ENCODE measurements at places on chromosomes 3 and 15.
A peak's percentile ranks its signal among the peaks of the same experiment; 100 is the strongest.

DNA sequence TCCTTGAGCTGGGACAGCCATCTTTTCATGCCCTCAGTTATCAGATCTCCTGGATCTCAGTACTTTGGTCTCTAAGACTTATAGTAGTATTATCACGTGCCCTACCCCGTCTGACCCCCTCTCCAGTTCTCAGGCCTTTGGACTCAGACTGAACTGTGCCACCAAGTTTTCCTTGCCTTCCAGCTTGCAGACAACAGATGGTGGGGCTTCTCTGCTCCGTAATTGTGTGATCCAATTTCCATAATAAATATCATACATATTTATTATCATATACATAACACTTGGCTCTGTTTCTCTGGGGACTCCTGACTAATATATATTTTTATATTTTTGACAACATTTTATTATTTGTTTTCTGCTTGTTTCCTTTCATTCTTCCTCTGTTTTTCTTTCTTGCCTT lies 458.8 kb upstream of the SEMA6D start:
- DNase-seq, result no peak

DNA sequence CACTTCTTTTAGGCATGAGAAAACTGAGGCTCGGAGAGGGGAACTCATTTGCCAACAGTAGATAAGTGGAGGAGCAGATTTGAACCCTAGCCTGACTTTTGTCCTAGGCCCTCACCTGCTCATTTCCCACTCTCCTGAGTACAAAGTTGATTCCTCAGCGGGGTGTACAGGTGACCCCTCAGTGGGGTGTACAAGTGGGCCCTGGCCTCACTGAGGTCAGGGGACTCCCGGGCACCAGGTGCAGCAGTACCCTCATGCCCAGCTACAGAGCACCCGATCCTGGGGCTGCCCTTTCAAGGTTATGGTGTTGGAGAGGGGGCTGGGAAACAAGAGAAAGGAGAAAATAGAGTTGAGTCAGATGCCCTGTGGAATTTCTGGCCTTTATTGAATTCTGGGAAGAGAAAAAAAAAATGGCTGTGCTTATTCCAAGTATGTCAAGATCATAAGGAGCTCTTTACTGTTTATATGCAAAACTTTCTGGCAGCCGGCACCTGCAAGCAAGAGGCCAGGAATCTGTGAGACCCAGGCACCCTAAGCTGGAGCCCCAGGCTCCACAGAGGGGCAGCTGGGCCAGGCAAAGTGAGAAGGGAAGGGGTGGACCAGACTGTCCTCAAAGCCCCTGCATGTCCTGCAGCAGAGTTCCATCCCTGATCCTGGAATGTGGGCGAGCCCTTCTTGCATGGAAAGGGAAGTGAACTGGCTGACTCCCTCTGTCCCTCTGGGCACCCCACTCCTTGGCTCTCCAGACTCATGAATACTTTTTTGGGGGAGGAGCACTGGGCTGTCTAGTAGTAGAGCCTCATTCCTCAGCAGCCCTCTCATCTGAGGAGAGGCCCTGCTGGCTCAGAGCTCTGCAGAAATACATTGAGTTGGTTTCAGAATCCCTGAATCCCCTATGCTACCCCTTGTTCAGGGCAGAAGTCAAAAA lies 43.1 kb downstream of the AMOTL2 start:
- no peak for DNase-seq

GRCh38 chr3:189641776-189642175 lies 10.6 kb downstream of the TP63 start:
- DNase-seq, result no peak

GRCh38 chr3:53190659-53191058 lies 29.6 kb downstream of the PRKCD start:
- peak; percentile 76 for DNase-seq

GRCh38 chr15:25711691-25712090 lies 151.4 kb downstream of the ATP10A start:
- no peak for DNase-seq

DNA sequence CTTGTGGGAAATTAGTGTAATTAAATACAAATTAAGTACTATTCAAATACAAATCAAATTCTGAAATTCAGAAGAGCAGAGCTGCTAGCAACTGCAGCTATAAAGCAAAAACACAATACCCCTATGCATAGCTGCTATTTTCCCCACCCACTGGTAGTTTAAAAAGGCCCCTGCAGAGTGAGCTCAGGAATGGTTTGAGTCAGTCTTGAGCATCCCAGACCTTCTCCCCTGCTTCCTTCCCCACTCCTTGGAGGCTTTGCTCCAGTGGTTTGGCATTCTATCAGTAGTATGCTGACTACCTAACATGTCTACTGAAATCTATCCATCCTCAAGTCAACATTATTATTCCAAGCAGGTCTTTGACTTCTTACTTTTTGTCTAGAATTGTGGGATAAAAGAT lies 53.0 kb downstream of the EFHB start:
- no peak for DNase-seq

GRCh38 chr3:52752045-52752660 lies 18.6 kb downstream of the NEK4 start:
- DNase-seq, result no peak

DNA sequence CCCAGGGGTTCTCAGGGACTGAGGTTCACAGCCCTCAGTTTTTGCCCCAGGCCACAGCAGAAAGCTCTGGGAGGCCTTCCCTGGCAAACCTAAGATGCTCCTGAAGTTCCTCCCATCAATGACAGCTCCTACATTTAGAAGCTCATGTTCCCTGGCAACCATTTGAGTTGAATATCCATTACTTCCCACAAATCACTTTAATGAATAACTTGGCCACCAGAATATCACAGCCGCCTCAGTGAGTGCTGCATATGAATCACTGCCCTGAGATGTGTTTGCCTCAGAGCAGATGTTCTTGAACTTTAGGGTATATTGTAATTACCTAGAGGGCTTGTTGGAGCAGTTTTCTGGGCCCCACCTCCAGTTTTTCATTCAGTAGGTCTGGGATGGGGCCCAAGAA lies 27.4 kb downstream of the SLCO2A1 start:
- DNase-seq, result no peak

DNA sequence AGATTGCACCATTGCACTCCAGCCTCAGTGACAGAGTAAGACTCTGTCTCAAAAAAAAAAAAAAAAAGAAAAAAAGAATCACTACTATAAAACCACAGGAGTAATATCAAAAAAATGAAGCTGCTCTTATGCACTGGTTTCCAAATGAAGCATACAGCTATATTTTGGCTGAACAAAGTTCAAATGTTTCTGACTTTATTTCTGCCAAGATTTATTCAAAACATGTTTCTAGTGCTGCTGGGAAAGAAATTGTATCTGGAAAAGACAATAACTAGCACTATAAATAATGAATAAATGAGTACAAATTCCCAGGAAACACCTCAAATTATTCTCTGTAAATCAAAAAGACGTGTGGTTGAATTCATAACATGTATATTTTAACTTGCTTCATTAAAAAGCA lies 102.5 kb upstream of the MME start:
- DNase-seq, result no peak

GRCh38 chr3:194080436-194080835 lies 55.5 kb upstream of the HES1 start:
- DNase-seq, result no peak

- no peak for DNase-seq
Observed at GRCh38 chr15:65033659-65034269, 4.3 kb upstream of the MTFMT start.

DNA sequence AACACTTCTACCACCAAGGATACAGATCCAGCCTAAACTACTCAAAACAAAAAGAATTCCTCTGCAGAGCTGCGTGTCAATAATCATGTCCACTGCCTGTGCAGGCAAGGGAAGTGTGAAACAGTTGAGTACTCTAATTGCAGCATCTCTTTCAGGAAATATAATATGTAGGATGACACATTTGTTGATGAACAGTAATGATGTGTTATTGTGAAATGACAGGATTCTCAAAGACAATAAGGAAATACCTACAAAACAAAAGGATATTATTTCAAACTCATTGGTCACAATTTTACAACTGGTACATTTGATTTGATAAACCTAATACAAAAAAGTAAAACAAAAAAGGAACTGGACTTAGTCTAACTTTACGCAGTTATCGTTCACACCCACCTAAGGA lies 4.4 kb downstream of the SPG11 start:
- no peak for DNase-seq

- no peak for DNase-seq
Observed at GRCh38 chr3:19104459-19104858, 43.9 kb upstream of the KCNH8 start.

- DNase-seq, result no peak
Observed at GRCh38 chr15:70069716-70070115, 28.0 kb downstream of the TLE3 start.

DNA sequence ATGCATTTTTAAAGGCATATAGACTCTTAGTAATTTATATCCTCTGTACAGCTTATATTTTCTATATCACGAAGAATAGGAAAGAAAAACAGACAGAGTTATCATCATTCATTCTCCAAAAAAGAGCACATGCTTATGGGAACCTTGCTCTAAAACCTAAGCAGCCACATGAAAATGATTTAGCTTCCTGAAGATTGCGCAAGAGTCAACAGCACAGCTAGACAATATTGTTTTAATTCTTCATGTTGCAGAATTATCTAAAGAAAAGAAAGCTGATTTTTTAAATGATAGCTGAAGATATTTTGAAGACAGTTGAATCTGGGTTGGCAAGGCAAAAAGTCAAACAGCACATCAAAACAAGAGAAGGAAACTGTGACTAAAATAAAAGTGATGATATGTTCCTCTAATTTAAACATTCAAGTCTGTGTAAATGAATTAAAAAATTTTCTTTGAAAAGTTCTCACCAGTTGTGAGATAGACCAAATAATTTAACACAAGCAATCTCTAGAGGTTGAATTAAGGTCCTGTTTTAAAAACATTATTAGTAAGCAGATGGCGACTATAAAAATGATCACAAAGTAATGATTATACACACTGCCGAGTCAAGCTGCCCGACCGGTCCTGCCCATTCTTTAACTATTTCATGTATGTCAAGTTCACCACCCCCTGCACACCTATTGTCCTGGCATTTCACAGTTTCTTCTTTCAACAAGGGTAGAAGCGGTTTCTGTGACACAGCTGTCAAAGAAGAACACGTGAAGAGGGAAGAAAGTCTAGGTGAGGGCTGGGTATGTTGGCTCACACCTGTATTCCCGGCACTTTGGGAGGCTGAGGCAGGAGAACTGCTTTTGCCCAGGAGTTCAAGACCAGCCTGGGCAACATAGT lies 74.2 kb upstream of the BHLHE40 start:
- no peak for DNase-seq

Measured in GM12864 (cell line).